ENCODE measurements at places on chromosomes 3 and 15. TPM values are rescaled to one million over a fixed set of nuclear protein-coding genes. Genes with fewer than 3 reads are reported as not detected.

GRCh38 chr3:38990621-38991020, 61.1 kb downstream of the SCN11A start:
- DNase-seq = no peak

GRCh38 chr3:51966016-51966415, 1.2 kb downstream of the PCBP4 start:
- no peak for DNase-seq

DNA sequence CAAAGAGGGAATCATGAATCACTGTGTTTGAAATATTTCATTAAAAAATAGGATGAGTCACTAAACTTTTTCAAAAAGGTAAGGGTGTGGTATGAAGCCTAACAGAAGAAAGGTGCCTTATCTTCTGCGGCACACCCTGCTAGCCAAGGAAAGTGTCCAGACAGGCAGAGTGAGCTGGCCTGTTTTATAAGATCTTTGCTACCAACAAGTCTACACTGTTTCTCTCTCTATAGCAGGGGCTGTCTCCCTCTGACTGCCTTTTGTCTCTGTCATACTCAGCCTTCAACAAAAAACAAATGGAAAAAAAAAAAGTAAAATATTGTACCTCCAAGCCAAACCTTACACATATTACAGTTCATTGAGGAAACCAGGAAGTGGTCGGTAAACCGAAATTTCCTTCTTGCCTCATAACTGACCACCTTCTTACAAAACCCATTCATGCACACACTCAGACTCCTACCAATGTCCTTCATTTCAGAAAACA, 9.1 kb downstream of the ZDHHC3 start:
- DNase-seq = no peak

DNA sequence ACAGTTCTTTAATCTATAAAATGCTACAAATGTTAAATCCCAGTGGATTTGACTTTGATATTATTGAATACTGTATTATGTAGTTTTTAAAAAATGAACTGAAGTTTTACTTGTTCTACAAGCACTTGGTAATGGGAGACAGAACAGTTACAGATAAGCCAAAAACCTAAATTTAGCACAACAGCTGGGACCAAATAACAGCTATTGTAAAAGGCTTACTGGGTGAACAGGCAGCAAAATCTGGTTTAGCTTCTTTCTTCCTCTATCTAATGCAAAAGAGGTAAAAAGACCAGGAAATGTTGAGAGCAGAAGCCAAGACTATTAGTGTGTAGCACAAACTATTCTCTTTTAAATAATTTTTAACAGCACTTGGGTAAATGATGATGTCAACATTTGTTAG, 1.6 kb upstream of the ATOSA start:
- DNase-seq = no peak

DNA sequence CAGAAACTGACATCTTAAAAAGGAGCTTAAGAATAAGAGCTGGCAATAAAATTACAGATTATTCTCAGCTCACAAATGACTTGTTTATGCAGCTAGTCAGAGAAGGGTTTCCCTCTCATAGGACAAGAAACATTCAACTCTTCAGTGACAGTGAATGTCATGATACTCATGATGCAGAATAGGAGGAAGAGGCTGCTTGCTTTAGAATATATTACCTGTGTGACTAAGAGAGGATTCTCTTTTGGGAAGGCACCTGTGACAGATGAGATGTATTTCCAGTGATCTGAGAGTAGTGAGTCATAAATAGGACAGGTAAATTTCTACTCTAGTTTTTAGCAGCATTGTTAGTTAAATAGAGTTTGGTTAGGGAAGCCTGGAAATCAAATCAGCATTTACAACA, 39.9 kb downstream of the RASA2 start:
- no peak for DNase-seq

GRCh38 chr3:42367903-42368302, 42.5 kb downstream of the LYZL4 start:
- no peak for DNase-seq

DNA sequence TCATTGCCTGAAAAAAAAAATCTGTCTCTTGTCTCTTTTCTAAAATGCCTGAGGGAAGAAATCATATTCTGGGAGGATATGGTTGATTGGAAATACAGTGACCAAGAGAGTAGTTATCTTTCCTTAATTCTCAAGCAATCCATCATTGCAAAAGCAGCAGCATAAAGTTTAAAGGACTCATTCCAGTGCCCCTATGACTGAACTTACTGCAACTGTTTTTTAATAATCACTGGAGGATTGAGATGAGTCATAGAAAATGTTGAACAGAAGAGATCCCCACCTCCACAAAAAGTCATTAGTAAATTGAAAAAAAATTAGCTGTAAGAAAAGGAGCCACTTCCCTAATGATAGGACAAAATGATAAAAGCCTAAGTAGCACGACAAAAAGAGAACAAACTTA, 121.5 kb downstream of the SLC9A9 start:
- no peak for DNase-seq

POLR2H gene
- total RNA-seq = 92.5 TPM

DNA sequence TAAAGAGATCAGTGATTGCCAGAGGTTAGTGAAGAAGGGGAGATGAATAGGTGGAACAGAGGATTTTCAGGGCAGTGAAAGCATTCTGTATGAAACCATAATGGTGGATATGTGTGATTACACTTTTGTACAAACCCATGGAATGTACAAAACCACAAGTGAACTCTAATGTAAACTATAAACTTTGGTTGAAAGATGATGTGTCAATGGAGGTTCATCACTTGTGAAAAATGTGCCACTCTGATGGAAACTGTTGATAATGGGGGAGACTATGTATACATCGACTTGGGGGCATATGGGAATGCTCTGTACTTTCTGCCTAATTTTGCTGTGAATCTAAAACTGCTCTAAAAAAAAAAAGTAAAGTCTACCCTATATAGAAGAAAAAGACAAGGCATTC, 68.7 kb upstream of the ARHGEF3 start:
- DNase-seq = no peak

PGBD4 gene
- total RNA-seq = 1.3 TPM

- DNase-seq = no peak
These were observed 11.6 kb downstream of the ADIPOQ start for GRCh38 chr3:186854146-186854545.

- DNase-seq = no peak
These were observed 275.9 kb upstream of the TBL1XR1 start for GRCh38 chr3:177473184-177473583.

DNA sequence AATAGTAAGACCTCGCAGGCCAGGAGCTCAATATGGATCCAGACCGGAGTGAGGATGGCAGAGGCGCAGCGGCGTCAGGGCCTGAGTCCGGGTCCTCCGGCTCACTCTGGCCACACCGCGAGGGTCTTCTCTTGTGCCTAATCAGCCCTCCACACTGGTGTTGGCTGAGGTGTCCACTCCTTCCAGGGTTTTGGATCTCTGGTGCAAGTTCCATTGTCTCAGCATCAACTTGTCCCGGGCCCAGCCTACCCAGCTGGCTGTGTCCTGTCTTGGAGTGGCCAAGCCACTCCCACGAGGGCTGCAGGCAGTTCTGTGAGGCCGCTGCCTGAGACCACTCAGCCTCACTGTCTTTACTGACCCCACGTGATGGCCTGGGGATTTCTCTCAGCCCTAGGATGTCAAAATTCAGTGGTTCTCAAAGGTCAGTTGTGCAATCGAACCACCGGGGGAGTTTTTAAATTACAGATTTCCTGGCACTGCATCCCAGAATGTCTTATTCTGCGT, 12.6 kb upstream of the GOLGA6L7 start:
- no peak for DNase-seq

C15orf62 gene
- 0.28 TPM for total RNA-seq

DNA sequence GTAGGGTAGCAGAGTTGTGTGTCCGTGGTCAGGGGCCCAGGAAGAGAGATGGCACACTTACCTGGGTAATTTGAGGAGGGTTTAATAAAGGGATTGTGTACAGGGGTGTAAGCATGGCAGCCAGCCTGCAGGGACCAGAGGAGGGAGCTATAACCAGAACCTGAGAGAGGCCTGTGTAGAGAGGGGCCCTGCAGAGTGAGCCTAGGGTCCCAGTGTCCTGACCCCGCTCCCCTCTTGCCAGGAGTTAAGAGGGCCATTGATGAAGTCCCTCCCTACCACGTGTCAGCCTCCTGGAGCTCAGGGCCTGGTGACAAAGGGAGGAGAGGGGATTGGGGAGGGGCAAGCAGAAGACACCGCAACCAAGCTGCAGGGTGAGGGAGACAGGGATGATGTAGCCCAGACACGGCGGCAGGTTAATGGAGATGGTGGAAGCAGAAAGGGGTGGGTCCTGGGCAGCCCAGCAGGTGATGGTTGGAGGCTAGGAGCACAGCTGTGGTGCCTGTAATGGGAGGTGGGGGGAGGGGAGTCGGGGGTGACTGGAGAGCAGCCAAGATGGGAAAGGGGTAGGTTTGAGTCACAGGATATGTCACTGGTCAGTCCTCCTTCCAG, 165.4 kb upstream of the TOPAZ1 start:
- no peak for DNase-seq

PTX3 gene
- 10.7 TPM for total RNA-seq

DNA sequence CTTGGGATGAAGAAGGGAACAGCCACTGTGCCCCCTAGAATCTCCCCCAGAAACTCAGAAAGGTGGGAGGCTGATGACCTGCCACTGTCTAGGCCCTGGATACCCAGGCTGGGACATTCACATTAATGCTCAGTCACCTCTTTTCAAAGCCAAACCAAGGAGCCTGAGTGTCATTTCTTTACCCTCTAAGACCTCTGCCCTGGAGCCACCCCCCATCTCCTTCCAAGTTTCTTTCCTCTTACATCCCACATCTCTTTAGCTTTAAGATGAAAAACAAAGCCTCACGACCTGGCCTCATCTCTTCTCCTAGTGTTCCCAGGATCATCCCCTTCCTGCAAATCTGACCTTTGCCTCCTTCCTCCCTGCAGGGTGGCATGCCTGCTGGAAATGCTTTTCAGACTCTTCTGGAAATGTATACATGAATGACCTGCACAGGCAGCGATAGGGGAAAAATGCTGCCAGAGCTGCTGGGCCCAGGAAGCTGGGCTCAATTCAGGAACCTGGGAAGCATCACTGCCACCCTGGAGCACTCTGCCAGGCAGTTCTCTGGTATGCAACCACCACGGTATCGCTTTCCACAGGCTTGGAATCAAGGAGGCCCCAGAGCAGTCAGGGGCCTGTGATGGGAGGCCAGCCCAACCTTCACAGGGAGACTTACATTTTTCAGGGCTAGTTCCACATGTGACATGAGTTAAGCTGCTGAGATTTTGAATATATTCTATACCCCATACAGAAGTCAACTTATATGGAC, 67.6 kb downstream of the DAPK2 start:
- DNase-seq = no peak

FAM162A gene
- 44.2 TPM for total RNA-seq

SOX14 gene
- total RNA-seq = not detected

DNA sequence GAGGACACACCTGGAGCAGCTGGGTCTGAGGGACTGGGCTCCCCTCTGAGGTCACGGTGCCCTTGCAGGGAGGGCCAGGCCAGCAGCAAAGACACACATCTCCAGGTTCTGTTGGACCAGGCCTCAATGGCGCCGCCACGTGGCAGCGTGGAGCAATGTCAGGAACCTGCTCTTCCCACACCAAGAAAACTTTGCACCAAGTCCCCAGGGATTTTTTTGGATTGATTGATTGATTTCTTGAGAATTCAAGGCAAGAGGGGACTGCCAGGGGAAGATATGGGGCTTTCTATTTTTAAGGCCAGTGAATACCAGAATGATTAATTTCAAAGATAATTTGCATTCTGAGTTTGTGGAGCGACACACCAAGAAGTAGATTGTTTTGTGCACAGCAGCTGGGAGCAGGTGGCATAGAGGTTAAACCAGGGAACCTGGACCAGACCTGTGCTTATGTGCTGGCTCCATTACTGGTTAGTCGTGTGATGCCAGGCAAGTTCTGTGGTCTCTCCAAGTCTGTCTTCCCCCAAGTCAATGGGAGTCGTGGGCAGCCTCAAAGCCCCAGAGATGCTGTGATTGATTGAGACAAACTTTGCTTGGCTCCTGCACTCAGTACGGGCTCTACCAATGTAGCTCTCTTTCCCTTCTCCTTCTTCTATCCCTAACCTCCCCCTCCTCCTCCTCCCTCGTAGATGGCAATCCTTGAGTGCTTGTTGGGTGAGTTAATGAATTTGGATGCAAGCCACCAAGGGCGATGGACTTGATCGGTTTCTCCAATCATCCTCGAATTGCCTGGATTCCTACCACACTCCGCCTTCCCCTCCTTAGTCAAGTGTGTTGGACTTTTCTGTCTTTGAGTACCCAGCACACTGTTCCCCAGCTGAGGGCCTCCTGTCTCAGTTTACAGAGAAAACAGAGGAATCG, 96.2 kb upstream of the TRPM1 start:
- no peak for DNase-seq

DNA sequence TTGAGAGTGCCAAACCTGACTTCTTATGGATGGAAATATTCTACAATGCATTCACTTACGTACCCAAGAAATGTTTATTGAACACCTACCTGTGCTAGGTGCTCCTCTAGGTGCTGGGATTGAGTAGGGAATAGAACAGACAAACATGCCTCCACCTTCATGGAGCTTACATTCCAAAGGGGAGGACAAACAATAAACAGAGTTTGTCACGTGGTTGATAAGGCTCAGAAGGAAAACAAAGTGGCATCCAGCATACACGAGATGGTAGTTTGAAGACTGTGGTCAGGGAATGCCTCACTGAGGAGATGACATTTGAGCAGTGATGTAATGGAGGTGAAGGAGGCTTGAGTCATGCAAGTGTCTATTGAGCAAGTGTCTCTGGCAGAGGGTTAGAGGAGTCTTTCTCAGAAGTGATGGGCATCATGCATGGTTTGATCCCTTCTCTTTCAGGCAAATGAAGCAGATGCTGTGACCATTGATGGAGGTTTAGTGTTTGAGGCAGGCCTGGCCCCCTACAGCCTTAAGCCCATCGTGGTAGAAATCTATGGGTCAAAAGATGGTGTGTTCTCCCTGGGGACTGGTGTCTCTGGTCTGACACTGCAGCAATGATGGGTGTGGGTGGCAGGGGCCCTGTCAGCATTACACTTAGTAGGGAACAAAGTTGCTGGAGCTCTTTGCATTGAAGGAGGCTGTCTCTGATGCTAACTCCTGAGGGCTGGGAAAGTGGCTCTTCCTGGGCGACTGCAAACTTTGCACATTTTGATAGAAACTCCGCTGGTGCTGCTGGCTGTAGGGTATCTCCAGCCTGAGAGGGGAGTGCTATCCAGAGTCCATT, 29.7 kb upstream of the TOPBP1 start:
- DNase-seq = no peak

TOP2B gene
- 89.5 TPM for total RNA-seq

- DNase-seq = peak; percentile 79
These were observed 157.3 kb downstream of the ADAMTS9 start for GRCh38 chr3:64530434-64531049.

GRCh38 chr3:154664714-154665113, 234.7 kb upstream of the GPR149 start:
- DNase-seq = no peak

DNA sequence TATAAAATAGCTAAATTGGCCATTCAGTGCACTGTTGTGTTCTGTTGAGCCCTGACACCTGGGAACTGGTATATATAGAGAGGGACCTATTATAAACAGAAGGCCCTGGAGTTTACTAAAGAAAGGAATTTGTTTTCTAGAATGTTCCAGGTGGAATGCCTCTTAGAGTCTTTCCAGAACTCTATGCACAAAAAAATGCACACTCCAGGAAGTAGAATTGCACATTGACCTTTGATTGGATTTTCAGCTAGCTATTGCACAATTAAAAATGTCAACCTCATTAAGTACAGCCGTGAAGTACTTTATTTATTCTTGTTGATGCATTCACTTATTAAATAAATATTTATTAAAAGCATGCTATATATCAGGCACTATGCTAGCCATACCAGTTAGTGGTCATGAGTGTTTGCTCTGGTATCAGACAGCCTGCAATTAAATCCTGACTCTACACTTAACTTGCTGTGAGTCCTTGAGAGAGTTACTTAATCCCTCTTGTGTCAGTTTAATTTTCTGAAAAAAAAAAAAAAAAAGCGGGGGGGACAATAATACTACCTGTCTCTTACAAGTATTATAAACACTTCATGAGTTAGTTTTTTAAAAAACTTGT, 40.8 kb downstream of the NDUFB4 start:
- DNase-seq = no peak
